ENCODE measurements at places on chromosomes 4 and X.
A peak's percentile ranks its signal among the peaks of the same experiment; 100 is the strongest.

GRCh38 chr4:186757696-186758355 is 34.2 kb upstream of the FAT1 start:
- no peak for DNase-seq

GRCh38 chr4:165297626-165298025 is 29.8 kb upstream of the MSMO1 start:
- DNase-seq: no peak

GRCh38 chr4:40916218-40916555 is 166.4 kb downstream of the NSUN7 start:
- DNase-seq: no peak

DNA sequence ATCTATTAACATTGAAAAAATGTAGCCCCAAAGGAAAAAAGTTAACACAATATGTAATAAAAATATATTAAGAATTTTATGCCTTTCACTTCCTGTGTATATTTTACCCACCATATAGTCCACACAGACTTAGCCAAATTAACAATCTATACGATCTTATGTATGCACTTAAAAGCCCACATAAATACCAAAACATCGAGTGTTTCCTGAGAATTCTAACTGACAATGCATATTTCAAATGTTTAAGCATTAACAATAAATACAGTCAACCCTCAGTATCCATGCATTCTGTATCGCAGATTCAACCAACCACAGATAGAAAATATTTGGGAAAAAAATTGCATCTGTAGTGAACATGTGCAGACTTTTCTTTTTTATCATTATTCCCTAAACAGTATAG is 226.8 kb downstream of the COL25A1 start:
- no peak for DNase-seq

GRCh38 chr4:182764137-182764536 is 153.0 kb downstream of the DCTD start:
- no peak for DNase-seq

DNA sequence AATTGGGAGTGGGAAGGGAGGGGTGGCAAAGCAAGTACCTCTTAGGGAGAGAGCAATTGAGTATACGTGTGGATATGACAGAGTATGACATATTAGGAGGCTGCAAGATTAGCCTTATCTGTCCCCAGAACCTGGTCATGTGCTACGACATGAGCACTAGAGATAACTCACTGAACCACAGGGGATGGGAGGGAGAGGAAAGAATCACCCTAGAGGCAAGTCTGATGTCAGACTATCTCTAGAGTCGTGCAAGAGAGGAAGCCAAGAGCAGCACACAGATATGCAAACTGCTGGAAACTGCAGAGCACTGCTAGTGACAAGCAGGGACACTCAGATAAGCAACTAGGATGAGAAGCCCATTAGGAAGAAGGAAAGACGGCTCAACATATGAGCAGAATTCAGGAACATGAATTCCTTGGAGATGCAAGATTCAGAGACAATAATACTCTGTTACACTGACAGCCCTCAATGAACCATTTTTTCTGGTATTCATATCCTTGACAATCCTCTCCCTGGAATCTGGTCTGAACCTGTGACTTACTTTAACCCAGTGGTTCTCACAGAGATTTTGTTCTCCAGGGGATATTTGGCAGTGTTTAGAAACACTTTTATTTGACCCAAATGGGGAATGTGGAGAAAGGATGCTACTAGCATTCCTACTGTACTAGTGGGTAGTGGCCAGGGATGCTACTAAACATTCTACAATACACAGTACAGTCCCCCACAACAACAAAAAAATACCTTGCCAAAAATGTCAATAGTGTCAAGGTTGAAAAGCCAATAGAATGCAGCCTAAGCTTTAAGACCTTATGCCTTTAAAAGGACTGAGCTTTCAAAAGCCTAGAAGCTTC is 84.0 kb upstream of the BMP2K start:
- no peak for DNase-seq

GRCh38 chr4:180380733-180381132 is 1862.5 kb upstream of the TENM3 start:
- DNase-seq: no peak

DNA sequence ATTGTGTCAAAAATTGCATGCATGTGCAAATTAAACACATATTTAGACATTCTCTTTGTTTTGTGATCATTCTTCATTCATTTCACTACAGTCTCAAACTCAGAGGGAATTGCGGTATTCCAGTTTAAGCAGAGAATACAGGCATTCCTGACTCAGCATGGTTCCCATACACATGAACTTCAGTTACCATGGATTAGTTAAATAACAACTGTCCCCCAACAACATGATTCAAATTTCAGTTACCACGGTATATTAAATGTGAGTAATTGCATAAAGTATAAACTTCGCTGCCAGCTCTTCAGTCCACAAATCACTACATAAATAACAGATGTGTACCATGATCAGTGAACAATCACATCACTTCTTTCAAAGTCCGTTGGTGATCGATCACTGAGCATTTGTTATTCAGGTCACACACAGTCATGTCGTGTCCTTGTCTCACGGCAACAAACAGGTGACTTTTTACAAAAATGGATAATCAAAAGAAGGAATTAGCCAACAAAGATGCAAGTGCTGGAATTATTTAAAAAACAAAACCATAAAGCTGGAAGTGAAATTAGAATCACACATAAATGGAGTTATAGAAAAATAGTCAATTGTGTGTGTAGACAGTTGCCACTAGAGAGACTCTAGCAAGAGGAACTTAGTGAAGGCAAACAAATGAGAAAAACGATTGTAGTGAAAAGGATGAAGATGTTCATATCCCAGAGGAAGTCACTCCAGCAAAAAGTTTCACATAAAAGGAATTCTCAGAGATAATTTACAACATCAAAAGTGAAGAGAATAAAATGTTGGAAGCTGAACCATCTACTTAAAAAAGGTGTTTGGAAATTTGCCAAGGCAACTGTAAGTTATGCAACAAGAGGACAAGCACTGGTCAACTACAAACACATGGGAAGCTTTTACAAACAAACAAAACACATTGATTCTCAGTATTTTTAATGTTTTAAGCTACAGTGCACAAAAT is 138.6 kb upstream of the SMARCAD1 start:
- no peak for DNase-seq

GRCh38 chr4:185396724-185397385 is at the start of gene ANKRD37:
Gene ANKRD37 (plus strand): TSS chr4:185396841. CDS start chr4:185396924, 83 bp downstream.
- no peak for DNase-seq

DNA sequence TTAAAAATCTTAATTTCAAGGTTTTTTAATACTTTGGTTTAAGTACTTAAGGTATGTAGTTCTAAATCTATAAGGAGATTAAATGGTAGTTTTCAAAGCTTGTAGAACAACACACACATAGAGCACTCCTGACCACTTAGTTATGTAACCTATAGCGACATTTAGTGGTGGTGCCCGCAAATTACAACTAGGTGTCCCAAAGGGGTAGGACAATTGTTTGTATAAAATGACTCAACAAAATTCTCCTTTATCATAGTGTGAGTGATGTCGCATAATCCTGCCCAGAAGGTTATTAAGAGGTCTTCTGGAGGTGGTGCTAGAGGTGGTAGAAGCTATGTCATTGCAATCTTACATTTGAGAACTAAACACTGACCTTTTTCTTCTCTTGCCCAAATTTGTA is 373.0 kb upstream of the RASGEF1B start:
- peak; percentile 36 for DNase-seq

DNA sequence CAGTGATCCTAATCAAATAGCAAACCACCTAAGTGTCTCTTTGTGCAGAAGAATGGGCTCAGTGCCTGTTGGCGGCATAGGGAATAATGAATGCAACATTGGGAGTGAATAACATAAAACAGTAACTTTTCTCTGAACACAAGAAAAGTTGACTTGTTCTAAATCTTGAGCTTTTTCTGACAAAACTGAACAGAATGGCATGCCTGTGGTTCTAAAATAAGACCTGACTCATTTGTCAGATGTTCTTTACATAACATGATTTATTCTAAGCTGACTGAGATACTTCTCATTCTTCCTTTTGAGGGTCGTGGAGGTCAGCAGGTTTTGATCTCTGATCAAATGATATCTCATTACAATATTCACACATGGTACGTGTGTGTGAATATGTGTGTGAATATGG is 165.4 kb upstream of the WDR1 start:
- no peak for DNase-seq

GRCh38 chrX:78333521-78333920 is 6.1 kb upstream of the CYSLTR1 start:
- DNase-seq: no peak

DNA sequence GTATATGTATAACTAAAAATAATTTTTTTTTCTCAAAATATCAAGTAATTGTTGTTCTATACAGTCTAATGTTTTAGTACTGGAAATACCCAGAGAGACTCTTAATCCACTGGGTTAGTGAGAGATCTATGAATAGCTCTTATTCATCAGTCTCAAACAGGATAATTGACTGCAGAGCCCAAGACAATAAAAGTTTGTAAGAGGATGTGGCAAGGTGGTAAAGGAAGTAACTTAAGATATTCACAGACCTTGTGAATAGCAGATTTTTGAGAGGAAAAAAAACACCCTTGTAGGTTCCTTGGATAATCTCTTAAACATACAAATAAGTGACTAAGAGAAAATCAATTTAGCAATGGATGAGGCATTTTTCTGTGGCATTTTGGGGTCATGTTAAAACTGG is 210.9 kb upstream of the FAM241A start:
- no peak for DNase-seq

GRCh38 chr4:26873391-26874026 is 12.9 kb downstream of the STIM2 start:
- DNase-seq: no peak

DNA sequence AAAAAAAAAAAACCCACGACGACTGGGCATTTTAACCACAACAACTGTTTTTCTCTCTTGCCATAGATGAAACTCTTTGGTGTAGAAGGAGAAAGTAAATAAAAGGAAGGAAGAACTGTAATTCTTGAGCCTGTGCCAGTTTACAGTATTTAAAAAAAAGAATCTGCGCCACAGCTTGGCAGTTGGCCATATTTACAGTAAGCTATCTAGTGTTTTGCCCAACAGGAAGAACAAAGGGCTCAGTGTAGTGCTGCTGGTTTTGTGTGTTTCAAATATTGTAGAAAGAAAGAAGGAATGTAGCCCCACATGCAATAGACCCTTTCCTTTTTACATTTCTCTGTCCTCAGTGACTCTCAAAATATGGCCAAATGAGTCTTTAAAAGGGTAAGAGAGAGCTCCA is 66.1 kb downstream of the NR3C2 start:
- DNase-seq: no peak

DNA sequence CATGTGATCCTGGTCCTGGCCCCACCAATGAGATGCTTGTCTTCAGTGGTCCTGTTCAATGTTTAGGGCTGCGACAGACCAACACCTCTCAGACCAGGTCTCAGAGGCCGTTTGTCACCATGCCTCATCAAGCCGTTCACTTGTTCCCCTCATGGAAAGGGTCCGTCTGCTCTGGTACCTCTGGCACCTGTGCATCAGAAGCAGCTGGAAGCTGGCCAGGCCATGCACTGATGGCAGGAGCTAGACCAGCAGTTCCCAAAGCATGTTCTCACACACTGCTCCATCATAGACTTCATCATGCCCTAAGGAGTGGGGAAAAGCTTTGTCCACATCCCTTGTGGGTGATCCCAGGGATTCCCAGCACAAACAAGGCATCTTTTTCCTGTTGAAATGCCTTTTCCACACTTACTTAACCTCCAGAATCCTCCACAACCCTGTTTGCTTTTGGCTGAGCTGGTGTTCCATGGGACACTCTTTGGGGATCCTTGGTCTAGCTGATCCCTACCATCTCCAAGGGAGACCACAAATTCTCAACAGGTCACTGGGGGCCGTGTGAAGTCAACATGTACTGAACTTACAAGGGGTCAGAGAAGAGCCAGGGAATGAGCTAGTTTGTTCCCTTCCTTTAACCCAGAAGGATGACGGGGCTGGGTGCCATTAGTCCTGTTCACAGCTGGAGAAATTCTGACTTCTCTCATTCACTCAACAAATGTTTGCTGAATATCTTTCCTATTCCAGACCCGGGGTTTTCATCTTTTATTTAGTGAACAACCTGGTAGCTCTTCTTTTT is 21.8 kb downstream of the SH3TC1 start:
- DNase-seq: no peak

DNA sequence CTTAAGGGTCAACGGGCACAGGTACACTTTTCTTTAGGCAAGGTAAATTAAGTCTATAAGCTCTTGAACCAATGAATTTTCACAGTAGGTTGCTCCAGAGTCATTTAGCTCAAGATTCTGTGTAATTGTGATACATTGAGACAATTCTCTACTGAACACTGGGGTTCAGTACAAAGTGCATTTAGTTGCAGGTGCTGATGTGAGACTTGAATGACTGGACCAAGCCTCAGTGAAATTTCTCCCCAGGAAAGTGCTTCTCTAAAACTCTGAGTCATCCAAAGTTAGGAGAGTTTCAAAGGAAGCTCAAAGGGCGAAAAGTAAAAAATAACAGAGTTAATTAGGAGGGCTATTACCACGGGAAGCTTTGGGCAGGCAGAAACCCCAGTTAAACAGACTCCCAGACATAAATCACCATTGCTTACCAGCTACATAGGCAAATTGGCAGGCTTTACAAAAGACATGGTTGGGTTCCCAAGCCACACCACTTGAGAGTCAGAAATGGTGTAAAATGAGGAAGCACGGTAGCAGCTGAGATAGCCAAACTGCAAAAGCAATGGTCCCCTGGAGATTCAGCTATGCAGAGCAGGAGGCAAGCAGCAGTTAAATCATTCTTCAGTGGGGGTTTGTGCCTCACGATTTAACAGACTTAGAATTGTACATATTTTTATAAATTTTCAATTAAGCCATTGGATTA is 202.6 kb downstream of the PCDH19 start:
- no peak for DNase-seq

DNA sequence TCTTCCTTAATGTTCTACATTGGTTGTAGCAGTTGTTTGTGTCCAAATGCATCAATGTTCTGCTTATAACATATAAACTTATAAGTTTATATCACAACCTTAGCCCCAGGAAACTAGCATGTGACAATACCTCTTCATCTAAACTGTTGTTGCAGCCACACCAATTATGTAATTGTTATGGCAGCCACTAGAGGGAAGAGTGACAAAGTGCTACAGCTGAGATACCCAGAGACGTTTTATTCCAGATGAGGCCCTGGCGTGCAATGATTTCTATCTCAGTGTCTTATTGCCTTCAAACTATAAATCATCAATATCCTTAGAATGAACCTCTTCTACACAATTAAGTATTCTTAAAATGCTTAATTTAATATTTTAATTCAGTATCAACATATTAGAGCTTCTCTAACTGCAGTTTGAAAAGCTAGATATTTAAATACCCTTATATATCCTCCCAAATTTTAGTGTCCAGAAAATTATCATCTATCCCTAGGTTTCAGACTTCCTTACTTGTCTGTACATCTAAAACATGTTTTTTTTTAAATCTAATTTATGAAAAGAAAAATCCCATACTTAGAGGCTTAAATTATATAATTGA is 171.6 kb downstream of the PCDH10 start:
- DNase-seq: no peak

Data from stimulated activated CD4-positive, alpha-beta T cell treated with anti-CD3 and anti-CD28 coated beads, Interleukin-1b, Interleukin-23, amount 100 ng/mL, for 1 hour (primary cell).